CD4-positive, CD25-positive, alpha-beta regulatory T cell (primary cell): ENCODE measurements at places on chromosomes 4 and X. TPM values are rescaled to one million over a fixed set of nuclear protein-coding genes. Genes with fewer than 3 reads are reported as not detected.

The PABPC1L2B gene
- polyA plus RNA-seq, result not detected

DNA sequence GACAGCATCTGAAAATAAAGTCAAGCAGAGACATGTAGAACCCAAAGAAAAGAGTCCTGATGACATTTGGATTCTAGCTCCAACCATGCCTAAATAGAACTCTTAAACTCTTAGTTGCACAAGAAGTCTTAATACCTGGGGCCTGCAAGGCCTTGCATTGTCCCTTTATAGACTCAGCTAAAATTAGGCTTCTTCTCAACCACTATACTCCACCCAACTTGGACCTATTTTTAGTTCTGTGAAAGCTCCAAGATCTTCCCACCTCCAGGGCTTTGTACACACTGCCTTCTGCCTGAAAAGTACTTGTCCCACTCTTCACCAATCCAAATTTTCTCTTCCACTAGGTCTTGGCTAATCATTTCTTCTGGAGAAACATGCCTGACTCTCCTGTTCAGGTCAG is 36.5 kb downstream of the PLK4 start:
- DNase-seq, result no peak

- no peak for DNase-seq
Observed at GRCh38 chr4:86401826-86402225, 42.0 kb upstream of the MAPK10 start.

GRCh38 chrX:142238536-142238935 is 33.4 kb upstream of the MAGEC2 start:
- no peak for DNase-seq

GRCh38 chr4:111635646-111636045 is 509.6 kb upstream of the FAM241A start:
- no peak for DNase-seq

DNA sequence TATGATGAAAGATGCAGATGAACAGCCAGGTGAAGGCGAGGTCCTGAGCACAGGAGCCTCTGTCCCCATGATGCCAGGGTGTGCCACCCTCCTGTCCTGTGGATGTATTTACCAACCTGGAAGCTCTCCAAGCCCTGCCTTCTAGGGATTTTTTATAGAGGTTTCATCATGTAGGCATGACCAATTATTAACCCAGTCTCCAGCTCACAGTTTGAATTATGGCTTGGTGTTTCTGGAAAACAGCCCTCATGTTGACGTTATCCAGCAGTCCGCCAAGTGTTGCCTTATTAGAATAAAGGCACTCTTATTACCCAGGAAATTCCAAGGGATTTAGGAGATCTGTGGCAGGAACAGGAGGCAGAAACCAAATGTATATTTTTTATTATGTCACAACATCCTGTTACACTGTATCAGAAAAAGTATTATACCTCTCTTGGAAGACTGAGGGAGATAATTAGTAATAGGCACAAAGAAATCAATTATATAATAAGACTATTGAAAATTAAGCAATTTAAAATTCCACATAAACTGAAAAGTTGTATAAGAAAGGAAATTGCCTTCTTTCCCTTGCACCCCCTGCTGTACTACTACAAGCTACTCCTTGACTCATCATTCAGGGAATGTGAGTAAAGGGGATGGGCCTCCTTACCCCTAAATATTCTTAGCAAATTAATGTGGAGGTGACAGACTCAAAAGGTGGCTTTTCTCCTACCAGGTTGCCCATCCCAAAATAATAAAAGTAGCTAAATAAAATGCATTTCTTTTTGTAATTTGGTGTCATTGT is 129.6 kb downstream of the ZNF330 start:
- no peak for DNase-seq

DNA sequence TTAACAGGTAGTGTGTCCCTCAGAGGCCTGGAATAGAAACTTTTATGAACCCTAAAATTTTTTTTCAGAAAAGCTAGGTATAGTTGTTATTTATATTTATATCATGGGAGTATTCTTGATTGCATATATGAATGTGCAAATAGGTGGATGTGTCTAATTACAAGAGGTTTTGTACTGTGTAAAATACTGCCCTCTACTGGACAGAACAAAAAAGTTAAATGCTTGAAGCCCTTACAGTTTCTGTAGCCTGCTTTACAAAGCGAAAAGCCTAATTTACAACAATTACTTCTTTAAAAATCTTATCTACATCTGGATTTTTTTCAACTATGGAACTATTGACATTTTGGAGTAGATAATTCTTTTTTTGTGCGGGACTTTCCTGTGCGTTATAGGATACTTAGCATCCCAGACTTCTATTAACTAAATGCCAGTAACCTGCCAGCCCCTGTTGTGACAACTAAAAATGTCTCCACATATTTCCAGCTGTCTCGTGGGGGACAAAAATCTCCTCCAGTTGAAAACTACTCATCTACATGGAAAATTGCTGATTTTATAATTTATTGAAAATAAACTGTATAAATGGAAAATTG is 35.1 kb downstream of the ENPEP start:
- no peak for DNase-seq
